ENCODE measurements at places on chromosomes 2 and 18.

DNA sequence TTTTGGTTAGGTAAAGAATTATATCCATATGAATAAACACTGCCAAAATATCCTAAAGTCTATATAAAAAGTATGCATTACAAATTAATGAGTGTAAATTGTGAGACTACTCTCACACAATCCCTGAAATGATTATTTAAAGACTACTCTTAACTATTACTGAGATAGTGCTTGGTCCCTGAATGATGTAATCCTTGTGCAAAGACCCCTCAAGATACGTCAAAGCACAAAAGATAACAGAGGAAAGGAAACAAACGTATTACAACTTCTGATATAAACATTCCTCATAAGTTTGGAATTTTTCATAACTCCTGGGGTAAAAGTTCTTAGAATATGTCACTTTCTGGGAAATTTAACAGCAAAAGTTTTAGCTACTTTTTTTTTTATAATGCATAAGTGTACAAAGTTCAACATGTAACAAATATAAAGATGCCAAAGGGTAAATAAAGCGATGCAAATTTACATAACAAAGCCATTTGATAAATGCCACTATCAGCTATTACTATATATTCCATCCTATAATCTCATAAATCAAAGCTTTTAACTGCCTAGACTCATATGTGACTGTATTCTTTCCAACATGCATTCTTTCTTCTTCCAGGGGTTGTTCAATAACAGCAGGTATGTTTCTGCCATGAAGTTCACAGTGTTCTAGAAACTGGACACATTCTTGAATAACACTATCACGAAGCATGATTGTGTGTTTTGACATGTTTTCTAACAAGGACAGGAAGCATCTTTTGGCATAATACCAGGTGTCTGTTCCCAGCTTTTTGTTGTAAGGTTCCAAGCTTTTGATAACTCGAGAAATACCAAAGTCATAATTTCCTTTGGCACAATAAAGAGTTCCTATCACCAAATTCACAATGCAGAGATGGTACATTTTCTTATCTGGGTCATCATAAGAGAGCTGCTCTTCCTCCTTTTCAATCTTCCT, 158.0 kb downstream of the AGPS start:
- no peak for DNase-seq

GRCh38 chr2:70723286-70723885, 44.6 kb downstream of the ADD2 start:
- DNase-seq: no peak

DNA sequence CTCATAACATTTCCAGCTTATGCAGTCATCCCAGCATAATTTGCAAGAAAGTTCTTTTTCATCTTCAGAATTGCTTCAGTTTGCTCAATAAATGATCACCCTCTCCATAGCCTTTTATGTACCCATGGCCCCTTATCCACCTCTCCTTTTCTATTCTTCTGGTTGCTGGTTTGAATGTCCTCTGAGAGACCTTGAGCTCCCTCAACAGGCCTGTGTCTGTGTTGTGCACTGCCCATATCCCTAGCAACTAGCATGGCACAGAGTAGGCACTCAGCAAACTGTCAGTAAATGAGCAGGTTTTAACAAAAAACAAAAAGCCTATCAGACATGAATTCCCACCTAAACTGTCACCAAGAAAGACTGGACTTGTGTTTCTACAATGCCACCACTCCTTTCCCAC, 160.5 kb downstream of the AKAIN1 start:
- DNase-seq: no peak

DNA sequence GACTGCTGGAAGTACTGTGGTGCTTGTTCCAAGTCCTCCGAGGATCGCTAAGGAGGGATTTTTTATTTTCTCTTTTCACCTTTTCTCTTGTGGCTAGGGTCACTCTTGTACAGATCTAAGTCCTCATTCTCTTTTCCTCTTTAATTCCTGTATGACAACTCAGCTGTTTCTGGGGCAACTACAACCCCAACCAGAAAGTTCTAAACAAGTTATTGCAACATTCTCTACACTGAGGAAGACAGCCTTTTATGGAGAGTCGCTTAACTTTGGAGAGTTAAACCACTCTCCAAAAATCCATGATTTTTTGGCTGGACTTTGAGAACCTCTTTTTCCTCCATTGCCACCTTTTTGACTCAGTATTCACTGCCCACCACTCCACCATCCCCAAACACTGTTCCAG, 74.0 kb upstream of the SESTD1 start:
- DNase-seq: no peak

DNA sequence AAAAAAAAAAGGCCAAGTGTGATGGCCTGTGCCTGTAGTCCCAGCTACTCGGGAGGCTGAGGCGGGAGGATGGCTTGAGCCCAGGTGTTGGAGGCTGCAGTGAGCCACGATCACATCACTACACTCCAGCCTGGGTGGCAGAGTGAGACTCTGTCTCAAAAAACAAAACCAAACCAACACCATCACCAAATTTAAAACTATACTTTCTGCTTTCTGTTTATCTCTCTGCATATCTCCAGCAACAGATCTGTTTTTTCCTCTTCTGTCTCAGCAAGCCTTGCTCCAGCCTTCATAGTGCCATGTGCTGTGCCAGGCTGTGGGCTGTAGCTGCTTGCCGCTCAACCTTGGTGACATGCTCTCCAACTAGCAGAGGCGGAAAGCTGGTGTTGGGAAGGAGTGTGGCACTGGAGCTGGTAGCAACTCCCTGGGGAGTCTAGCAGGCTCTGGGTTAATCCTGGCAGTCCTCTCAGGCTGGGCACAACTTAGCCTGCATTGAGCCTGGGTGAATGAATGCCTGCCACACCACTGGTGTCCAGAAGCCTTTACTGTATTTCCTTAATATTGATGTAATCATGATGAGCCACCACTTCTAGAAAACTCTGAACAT, 204.1 kb downstream of the LDLRAD4 start:
- no peak for DNase-seq

GRCh38 chr2:68877079-68877772, 6.0 kb upstream of the BMP10 start:
- no peak for DNase-seq

DNA sequence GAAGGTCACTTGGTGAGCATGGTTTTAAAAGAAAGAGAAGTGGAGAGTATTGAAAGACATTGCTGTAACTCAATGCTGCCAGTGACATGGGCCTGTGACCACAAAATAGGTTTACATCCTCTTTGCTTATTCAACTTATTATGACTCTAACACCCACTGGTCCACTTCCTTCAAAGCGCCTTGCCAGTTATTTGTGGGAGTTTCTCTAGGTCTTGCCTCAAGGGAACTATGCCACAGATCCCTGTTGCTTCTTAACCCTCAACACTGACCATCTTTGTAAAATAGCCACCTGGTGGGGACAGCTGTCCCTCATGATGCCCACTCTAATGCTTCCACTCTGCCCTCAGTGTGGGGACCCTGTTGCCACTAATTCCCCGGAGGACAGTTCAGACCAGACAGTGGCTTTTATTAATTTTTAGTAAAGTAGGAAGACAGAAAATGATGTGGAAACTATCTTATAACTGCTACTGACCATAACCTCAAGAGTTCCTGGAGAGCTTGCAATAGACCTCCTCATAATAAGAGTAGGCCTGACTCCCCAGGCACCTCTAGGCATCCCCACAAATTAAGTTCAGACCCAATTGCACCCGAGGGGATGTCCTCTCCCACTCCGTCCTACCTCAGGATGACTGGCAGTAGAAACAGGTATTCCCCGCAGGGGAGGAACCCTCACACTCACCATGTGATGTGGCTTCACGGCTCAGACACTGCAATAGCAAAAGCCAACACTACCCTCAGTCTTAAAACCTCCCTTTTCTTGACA, 31.3 kb upstream of the SLC25A52 start:
- DNase-seq: no peak

DNA sequence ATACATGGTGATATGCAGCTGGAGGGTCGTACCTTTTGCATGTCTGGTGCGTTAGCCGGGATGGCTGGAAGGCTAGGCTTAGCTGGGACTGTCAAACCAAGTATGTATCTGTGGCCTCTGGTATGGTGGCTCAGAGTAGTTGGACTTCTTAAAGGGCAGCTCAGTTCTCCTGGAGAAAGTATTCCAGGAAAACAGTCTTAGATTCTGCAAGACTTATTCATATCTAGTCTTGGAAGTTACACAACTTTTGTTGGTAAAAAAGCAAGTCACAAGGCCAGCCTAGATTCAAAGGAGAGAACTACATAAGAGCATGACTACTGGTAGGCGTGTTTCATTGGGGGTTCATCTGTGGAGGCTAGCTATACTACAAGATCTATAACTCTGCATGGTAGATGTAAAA, 45.5 kb downstream of the EML4 start:
- DNase-seq: no peak

GRCh38 chr2:151771599-151772358, 37.5 kb upstream of the NEB start:
- DNase-seq: no peak

DNA sequence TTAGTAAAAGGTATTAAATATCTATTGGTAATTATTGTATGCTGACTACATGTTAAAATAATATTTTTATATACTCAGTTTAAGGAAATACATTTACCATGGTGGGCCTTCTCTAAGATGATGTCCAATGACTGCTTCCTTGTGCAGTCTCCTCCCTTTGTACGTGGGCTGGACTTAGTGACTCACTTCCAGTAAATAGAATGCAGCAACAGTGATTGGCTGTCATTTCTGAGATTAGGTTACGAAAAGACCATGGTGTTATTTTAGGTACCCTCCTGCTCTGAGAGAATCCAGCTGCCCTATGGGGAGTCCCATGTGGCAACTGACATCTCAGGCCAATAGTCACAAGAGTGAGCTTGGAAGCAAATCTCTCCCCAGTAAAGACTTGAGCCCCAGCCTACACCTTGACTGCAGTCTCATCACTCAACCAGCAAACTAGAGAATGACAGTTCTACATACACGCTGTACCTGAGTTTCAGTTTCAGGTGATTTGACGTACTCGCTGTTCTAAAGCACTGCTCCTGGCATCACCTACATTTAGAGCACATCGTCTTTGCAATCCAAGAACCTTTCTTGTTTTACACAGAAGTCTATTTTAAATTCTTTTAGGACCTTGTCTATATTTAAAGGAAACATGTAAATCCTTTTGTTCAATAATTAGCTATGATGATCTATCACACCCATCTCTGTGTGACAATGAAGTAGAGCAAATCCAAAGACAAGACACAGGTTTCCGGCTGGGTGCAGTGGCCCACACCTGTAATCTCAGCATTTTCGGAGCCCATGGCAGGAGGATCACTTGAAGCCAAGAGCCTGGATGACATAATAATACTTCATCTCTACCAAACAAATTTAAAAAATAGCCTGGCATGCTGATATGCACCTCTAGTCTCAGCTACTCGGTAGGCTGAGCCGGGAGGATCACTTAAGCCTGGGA, 87.2 kb downstream of the COBLL1 start:
- no peak for DNase-seq

- DNase-seq: no peak
These were observed 27.0 kb downstream of the GCA start for GRCh38 chr2:162370931-162371330.

GRCh38 chr2:25368660-25369059, 26.9 kb upstream of the DNMT3A start:
- no peak for DNase-seq

DNA sequence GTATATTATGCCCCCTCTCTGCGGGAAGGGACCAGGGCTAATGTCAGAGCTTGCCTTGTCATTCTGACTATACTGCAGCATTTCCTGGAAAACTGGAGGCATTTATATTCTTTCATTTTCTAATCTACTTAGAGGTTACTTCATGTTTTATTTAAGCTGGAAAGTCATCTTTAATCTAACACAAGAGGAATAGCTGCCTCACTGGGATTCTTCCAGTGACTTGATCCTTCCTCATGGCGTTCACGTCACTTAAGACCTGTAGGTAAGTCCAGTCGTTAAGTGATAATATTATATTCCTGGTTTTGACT, 727.6 kb upstream of the DDX18 start:
- DNase-seq: no peak

- no peak for DNase-seq
These were observed 98.6 kb upstream of the KLF7 start for GRCh38 chr2:207264310-207264709.

DNA sequence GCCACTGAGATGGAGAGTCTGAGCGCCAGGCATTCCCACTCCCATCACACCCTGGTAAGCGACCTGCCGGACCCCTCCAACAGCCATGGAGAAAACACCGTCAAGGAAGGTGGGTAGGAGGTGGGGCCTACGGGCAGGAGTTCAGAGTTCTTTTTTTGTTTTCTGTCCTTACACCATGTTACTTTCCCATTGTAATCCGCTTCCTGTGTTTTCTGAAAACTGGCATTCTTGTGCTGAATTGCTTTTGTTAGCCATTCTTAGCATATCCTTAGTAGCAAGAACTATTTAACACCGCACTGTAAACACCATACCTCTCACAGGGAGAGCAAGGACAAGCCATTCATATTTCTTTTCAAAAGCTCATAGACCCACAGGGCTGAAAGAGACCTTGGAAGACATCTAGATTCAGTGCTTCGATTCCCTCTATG, 46.2 kb downstream of the UNC80 start:
- DNase-seq: no peak

DNA sequence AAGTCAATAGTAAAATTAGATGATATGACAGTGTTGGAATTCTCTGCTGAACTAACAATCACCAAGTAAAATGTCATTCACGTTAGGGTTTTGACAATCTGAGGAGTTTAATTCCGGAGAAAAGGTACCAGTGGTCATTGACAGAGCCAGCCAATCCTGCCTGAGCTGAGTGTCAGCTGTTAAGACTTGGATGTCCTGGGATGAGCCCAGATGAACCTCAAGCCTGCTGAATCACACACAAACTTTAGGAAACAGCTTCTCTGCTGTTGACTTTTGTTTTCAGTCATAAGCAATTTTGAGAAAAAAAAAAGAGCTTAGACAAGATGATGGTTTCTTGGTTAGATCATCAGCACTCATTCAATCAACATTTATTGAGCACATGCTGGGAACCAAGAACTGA, 600.0 kb upstream of the SLC39A10 start:
- DNase-seq: no peak

DNA sequence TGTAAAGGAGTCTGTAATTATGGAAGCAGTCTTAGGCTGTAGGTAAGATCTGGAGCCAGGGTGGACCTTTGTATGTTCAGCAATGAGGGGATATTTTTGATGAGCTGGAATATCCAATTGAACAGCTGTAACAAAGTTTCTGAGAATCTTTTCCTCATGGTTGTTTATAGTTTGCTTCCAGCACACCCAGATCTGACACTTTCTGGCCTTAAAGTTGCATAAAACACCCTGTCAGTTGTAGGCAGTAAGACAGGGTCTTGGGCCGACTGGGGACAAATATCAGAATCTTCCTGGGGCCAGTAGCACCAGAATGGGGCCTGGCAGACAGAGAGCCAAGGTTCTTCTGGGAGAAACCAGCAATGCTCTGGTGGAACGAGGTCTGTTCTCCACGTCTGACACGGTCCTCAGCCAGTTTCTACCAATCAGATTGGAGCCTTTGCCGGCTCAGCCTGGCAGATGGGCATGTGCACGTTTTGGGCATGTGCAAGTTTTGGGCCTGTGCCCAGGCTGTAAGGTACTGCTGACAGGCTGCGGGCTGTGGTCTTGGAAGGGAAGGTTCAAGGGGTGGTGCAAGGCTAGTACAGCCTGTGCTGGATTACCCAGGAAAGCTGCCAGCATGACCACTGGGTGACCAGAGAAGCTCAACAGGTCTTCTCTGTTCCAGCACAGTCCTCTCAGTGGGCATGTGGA, 89.8 kb downstream of the PRKCE start:
- DNase-seq: no peak

- DNase-seq: no peak
These were observed 37.7 kb downstream of the NETO1 start for GRCh38 chr18:72830109-72830508.

- no peak for DNase-seq
These were observed 117.5 kb upstream of the SNTG2 start for GRCh38 chr2:833180-833579.
